ENCODE measurements at places on chromosomes 16 and 17.

DNA sequence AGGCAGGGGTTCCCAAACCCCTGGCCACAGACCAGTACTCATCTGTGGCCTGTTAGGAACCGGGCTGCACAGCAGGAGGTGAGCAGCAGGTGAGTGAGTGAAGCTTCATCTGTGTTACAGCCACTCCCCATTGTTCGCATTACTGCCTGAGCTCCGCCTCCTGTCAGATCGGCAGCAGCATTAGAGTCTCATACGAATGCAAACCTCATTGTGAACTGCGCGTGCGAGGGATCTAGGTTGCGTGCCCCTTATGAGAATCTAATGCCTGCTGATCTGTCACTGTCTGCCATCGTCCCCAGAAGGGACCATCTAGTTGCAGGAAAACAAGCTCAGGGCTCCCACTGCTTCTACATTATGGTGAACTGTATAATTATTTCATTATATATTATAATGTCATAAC lies 25.1 kb upstream of the RMI2 start:
- no peak for DNase-seq

GRCh38 chr16:70364399-70364798 lies 17.7 kb downstream of the DDX19A start:
- DNase-seq = no peak

- DNase-seq = no peak
Observed at GRCh38 chr16:11229906-11230305, 26.1 kb downstream of the SOCS1 start.

DNA sequence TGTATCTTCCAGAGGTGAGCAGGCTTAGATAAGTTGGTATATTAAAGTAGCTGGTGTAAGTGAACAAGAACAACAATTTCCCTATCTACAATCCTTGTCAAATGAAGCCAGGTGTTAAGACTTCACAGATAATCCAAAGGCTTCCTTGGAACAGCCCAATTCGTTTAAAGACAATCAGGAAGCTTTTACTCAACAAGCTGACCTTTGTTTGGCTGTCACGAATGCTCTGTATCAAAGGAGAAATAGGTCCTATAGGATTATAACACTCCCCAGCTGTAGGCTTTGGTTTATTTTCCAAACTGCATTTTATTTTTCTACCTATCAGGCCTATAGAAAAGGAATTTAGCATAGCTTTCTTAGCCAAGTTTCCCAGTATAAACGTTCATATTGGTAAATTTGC lies 766.5 kb upstream of the GOT2 start:
- DNase-seq = no peak

DNA sequence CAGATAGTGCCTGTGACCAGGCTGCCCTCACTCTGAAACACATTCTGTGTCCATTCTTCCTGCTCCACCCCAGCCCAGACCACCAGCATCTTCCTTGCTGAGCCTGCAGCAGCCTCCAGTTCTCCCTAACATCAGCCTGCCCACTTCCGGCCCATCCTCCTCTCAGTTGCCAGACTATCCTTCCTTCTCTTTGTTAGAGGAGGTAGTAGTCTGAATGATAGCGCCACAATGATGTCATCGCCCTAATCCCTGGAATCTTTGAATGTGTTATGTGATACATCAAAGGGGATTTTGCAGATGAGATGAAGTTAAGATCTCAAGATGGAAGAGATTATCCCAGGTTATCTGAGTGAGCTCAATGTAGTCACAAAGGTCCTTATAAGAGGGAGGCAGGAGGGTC lies 3.2 kb upstream of the ZDHHC1 start:
- DNase-seq = no peak
